Activated CD4-positive, alpha-beta T cell treated with anti-CD3 and anti-CD28 coated beads for 1 hour (primary cell): ENCODE measurements at places on chromosomes 4 and X.

GRCh38 chr4:25799522-25799921, 63.3 kb downstream of the SEL1L3 start:
- no peak for DNase-seq

DNA sequence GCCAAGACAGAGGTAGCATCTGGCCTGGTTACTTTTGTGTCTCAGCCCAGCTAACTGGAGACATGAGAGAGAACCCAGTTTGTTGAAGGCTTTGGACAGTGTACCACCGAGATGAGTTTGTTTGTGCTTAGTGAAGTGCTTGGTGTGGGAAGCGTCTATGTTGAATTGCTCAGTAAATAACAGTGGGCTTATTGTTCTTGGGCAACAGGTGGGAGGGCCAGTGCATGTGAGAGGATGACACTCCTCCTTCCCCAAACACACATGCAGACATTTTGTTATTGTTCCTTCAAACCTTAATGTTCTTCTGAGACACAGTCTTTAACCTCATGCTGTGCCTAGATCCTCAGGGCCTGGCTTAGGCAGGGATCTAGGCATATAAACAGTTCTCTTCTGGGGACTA, 39.7 kb downstream of the MSN start:
- no peak for DNase-seq

DNA sequence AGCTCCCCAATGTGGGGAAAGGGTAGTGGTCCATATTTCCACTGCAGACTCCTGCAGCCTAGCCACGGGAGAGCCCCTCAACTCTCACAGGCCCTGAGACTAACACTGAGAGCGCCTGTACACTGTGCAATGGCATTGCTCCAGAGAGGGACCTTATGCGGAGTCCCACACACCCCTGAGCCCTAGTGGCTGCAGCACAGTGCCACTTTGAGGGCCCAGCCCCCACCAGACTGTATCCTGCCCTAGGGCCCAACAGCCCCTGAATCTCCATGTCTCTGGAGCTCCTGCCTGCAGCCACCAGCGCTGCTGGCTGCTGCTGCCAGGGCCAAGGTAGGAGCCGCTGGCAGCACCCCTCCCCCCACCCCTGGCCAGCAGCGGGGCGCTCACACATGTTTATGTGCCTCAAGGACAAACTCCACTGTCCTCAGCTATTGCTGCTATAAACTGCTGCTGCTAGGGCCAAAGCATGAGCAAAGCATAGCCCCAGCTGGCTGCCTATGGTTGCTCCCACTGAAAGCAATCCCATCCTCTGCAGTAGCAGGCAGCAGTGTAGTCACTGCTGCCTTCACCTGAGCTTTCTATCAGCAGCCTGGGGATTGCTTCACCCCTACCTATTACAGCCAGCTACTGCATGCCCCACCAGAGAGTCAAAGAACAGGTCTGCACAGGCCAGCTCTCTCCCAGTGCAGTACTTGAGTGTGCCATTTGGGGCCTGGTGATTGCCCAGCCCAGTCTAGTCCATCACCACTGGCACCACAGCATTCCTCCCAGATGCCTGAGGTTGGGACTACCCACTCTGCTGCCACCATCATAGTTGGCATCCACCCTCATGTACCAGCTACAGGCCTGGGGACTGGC, 24.3 kb downstream of the TMEM154 start:
- DNase-seq, result no peak

- DNase-seq, result no peak
Observed at GRCh38 chr4:118281611-118282442, 71.0 kb downstream of the PRSS12 start.

GRCh38 chr4:172674811-172675210, 493.8 kb upstream of the GALNT7 start:
- no peak for DNase-seq

DNA sequence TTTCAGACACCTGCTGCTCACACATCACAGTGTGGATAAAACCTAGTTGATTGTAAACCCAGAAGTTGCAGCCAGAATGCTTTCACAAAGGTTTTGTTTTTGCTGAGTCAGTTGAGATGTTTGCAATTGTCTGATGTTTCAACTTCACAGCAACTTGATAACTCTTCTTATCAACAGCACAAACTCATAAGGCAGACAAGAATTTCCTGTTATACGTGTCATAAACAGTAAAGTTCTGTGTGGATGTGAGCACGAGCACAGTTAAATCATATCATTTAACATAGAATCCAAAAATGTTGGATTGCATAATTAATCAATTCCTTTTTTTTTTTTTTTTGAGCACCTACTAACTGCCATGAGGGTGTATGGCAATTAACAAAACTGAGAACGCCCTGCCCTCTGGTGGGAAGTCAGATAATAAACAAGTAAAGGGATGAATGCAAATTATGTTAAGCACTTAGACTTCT, 512.2 kb downstream of the PDHA2 start:
- no peak for DNase-seq

DNA sequence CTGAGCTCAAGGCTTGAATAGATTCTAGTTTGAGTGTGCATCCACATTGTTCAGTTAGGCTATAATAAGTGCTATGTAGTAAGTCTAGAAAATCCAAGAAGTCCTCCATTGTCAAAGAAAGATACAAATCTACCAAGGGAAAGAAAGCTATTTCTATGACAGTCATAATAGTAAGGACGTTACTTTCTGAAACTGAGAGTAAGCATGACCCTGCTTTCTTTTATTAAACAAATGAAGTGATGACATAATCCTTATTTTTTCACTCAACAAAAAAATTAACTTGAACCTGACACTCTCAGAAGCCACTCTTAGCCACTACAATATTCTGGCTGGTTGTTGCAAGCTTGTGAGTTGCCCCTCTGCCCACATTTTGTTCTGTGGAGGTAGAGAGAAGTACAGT, 33.8 kb upstream of the AMELX start:
- DNase-seq, result no peak

DNA sequence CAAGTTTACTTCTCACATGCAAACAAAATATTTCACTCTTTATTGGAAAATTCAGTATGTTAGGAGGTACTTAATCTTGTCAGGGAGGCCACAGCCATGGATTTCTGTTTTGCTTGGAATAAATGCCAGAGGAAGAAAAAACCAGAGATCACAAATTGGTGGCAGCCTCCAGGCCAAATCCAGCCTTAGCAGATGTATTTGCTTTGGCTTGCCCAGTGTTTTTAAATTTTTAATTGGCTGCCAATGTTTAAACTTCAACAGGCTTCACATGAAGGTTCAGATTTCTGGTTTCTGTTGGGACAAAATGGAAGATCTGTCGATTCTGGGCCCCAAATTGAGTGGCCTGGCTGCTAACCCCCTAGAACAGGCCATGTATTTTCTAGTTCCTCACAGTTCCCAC, 19.2 kb downstream of the YY2 start:
- no peak for DNase-seq

GRCh38 chrX:68720851-68721250, 73.4 kb downstream of the STARD8 start:
- DNase-seq, result no peak

- DNase-seq, result no peak
Observed at GRCh38 chrX:84710611-84711010, 208.4 kb upstream of the HDX start.

- no peak for DNase-seq
Observed at GRCh38 chr4:155952501-155952901, 1.2 kb downstream of the CTSO start.

DNA sequence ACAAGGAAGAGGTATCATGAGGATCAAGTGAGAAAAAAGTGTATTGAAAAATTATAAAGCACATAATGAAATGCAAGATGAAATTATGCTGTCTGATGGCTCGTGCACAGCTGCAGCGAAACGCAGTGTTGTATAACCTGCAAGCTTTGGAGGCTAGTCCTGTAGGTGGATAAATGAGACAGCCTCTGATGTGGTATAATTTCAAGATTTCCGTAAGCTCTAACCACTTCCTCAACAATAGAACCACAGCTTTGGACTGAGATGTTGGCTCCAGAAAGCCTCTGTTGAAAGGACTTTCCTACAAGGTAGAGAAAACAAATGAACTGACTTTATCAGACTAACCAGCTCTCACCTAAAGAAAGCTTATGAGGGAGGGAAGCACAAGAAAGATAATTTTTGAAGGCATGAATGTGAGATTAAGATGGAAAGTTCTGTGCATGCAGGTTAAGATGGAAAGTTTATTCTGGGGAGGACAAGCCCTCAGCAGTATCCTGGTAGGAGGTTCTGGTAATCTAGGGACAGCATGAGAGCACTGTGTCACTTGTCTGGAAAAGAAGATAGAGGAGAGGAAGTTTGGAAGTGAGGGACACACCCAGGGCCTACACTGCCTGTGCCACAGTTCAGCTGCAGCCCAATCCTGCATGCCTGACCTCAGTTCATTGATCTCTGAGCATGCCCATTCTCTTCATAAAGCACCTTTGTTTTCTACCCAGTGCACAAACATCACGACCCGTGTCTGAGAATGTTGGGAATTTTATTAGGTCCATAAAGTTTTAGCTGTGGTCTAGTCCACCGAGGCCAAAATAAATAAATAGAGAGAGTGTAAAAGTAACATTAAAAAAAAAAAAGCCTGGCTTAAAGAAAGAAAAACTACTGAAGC, 161.5 kb upstream of the SFRP2 start:
- no peak for DNase-seq

- no peak for DNase-seq
Observed at GRCh38 chr4:188412499-188412898, 273.3 kb downstream of the TRIML1 start.

- DNase-seq, result no peak
Observed at GRCh38 chr4:42523066-42523718, 125.9 kb downstream of the SHISA3 start.

DNA sequence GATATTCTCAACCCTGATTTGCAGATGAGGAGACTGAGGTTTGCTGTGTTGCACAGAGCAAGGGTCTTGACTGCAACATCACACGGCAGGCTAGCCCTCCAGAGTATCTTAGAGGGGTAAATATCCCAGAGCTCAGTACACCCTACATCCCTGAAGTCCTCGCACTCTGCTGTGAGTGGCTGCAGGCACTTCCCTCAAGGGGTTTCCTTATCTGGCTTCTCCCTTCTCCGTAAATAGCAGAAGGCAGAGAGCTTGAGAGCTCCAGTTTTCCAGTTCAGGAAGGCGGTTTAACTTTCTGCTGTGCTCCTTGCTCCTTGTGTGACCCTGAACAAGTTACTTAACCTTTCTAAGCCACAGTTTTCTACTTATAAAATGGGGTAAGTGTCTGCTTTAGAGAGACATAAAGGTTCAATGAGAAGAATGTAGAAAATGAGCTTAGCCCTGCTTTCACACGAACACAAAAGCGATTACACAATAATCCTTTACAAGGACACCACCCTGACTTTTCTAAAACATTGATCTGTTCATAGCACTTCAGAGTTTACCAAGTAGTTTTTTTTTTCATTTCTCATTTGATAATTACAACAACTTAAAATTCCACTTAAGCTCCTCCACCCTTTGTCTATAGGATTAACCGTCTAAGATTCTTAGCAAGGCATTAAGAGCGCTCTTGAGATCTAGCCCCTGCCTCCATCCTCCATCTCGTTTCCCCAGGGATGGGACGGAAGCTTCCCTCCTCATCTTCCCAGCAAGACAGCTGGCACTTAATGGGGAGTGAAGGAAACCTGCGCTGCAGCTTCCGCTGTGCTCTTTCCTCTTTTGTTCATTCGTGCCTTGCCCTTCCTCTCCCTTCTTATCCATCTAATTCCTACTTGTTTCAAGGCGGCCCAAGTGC, 68.4 kb downstream of the TAPT1 start:
- DNase-seq, result no peak

DNA sequence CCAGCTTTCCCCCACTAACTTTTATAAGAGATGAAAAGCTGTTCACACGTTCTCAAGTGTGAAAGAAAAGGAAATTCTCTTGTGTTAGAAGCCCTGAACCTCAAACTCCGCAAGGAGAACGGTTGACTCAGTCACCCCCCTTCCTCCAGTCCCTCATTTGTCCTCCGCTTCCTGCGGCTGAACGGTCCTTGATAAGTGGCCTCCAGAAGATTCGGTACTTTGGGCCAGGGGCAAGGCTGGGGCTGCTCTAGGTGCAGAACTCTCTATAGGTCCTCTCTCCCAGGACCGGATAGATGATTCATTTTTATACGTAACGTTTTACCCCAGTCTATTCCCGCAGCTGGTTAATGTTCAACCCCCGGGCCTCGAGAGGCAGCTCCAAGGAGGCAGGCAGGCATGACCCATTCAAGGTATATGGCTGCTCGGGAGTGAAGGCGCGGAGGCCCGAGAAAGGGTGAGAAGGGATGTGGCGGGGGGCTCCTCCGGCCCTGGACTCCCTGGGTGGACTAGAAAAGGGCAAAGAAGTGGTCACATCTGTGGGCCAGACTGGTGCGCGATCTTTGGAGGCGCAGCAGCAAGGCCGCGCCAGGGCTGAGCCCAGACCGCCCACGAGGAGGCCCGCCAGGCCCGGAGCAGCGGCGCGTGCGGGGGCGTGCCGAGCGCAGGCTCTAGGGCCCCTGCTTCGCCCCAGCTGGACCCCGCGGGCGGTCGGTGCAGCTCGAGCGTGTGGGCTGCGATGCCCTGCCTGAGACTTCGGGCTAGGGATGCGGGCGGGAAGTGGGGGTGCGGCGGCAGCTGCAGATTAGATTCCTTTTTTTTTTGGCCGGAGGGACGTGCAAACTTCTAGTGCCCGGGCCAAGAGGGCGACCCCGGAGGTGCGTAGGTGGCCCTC, 11.7 kb downstream of the PITX2 start:
- DNase-seq, result no peak

GRCh38 chr4:83552924-83553323, 17.0 kb downstream of the GPAT3 start:
- DNase-seq, result no peak

- DNase-seq, result no peak
Observed at GRCh38 chrX:100328351-100328750, 81.7 kb downstream of the PCDH19 start.

DNA sequence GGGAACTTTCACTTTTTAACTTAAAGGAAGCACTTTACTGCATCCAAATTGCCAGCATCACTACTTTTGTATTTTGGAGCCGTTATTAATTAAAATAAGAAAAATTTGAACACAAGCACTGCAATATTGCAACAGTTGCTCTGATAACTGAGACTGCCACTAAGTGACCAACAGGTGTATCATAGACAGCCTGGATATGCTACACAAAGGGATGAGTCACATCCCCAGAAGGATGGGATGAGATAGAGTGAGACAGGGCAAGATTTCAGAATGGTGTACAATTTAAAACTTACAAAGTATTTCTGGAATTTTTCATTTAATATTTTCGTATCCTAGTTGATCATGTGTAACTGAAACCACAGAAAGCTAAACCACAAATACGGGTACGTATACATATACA, 204.1 kb downstream of the MAPK10 start:
- DNase-seq, result no peak
